ENCODE measurements at places on chromosomes 7 and 10.

- DNase-seq, result no peak
Observed at GRCh38 chr10:101286248-101287046, 57.2 kb upstream of the LBX1 start.

GRCh38 chr7:99560834-99561736 is 2.6 kb downstream of the ZNF655 start:
- DNase-seq, result no peak

DNA sequence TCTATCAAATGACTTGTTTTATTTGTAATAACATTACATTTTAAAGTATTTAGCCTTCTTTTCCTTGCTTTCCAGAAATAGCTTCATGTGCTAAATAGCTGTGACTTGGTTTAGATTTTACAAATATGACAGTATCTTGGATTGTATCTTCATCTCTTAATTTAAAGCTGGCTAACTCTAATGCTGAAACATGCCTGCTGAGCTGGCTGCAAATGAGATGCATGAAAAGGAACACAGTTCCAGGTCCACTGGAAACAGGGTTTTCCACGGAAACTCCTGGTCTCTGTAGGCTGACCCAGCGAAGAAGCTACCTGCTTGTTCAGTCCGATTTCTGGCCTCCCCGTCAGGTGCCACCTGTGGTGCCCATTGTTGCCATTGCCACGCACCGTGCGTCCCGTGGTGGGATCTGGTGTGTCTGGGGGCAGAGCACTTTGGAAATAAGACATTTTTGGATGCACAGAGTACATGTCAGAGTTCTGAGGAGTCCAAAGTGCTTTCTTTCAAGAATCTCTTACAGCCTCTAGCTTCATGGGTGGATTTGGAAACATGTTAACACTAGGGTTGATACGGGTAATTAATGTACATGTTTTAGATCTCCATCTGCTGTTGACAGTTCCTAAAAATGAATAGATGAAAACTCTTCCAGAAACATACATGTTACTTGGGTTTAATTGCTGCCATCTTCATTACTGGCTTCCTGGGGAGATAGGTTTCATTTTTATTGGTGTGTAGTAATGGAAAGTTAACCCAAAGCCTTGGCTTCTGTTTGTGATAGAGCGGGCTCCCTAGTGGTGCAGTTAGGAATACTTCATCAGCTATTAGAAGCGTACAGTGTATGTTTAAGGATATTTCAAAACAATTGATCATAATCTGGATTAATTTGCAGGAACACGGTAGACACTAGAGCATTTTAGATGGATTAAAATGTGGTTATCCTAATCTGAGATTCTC is 45.0 kb downstream of the SHH start:
- no peak for DNase-seq

DNA sequence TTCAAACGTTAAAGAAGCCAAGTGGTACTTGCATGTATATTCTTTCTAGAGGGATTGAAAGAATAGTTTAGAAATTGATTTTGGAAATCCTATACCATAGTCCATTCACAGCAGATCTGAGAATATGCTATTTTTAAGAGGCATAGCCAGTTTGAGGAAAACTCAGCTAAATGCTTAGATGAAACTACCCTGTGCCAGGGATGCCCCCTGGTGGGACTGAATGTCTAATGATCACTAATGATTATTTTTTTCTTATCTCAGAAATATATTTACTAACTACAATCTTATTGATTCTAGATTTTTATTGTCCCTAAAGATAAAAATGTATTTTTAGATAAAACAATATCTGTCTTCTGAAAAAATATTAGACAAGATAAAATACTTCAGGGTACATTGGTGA is 844.9 kb upstream of the PHF14 start:
- peak; percentile 19 for DNase-seq
